NK-92 treated with Interleukin-12 subunit alpha and Interleukin-12 subunit beta, amount 100 ng/mL, for 24 hours (cell line): ENCODE measurements at places on chromosomes 7 and 10.

DNA sequence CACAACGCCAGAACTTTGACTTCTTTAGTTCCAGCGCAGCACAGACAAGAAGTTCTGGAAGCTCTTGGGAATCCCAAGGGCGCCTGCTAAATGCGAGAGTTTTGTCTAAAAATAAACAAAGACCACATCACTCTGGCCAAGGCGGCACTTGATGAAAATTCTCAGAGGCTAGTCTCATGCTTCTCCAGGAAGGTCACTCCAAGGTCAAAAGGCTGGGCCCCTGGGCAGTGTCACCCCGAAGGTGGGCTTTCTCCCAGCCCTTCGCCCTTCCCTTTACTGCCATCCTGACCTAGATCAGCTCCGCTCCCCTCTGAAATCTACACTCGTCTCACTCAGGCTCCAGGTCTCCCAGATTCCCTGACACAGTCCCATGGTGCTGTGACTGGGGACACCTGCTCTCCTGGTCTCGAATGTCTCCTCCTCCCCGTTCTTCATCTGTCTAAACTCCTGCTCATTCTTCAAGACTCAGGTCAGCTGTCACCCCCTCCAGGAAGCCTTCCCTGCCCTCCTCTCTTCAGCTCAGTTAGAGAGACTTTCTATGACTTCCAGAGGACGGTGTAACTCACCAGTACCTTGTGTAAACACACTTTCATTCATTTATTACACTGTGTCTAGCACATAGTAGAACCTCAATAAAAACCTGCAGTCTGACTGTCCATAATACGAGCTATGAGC is 10.5 kb downstream of the FAM53B start:
- DNase-seq, result no peak

- DNase-seq, result no peak
These were observed 66.8 kb upstream of the DNAJB6 start for GRCh38 chr7:157270060-157270444.

DNA sequence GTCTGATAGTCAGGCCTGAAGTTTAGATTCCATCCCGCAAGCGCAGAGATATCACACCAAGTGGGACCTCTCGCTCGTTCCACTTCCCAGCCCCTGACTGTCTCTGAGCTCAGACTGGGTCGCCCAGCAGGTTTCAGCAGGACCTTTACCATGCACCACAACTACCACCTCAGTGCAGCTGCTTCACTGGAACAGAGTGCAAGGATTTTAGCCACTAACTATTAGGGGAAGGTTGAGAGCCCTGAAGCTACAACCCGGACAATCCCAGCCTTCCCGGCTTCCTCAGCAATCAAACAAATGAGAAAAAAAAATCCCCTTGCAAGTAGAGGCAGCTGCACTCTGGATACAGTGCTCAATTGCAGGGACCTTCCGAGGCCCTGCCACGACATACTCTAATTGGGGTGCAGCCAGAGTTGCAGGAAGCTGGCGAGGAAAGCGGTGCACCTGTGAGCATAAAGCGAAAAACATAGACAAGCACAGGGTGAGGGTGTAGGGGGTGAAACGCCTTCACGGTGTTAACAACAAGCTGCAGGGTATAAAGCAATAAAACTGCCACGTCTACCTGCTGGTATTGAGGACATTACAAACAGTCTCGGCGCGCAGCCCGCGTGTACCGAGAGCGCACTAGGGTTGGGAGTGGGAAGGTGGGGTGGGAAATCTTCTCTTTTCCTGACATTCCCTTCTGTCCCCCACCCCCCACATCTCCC is 2.6 kb upstream of the DLX6 start:
- no peak for DNase-seq

DNA sequence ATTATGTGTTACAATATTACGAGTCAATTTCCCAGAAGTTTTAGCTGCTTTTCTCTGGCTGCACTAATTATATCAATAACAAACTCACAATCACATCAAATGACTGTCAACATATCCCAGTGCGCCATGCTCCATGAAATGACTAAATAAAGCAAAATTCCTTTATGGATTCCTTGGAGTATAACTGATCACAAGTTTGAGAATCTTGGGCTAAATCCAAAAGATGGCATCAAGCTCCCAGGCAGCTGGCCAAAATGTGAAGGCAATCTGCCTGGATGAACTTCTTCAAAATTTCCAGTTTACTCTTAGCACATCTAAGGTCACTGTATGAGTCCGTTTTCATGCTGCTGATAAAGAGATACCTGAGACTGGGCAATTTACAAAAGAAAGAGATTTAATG is 210.8 kb downstream of the CCSER2 start:
- no peak for DNase-seq

DNA sequence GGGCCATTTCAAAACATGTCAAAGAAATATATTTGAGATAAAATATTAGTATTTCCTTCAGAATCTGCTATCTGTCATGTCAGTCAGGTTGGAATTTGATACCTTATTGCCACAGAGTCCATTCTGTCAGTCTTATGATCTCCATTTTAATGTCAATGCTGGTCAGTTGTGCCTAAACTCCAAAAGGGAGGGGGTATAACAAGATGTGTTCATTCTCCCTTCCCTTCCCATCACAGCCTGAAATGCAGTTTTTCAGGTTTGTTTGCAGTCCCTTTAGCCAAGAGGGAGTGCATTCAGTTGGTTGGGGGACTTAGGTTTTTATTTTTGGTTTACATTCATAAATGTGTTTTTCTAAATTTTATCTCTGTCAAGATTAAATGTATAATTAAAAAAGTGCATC is 59.8 kb upstream of the INHBA start:
- DNase-seq, result no peak

- no peak for DNase-seq
These were observed 260.6 kb upstream of the MAGI2 start for GRCh38 chr7:79714081-79714480.

- no peak for DNase-seq
These were observed 30.4 kb downstream of the ZNF783 start for GRCh38 chr7:149292462-149292823.

DNA sequence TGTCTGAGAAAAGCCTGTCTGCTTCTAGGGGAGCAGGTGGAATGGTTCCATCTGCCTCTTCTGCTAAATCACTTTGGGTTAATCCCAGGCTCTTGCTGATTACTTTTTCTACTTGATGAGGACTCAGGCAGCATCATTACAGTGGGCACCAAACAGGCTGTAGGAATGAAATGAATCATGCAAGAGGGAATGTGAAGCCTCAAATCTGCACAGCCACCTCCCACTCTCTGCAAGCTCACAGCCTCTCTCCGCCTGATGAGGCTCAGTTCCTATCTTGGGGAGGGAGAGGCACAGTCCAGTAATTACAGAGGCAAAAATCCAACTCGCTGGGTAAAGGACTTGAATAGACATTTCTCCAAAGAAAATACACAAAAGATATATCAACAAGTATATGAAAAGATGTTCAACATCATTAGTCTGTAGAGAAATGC is 34.0 kb downstream of the HSPA12A start:
- no peak for DNase-seq

- DNase-seq, result no peak
These were observed 927 bp upstream of the DEPP1 start for GRCh38 chr10:44979281-44980191.

DNA sequence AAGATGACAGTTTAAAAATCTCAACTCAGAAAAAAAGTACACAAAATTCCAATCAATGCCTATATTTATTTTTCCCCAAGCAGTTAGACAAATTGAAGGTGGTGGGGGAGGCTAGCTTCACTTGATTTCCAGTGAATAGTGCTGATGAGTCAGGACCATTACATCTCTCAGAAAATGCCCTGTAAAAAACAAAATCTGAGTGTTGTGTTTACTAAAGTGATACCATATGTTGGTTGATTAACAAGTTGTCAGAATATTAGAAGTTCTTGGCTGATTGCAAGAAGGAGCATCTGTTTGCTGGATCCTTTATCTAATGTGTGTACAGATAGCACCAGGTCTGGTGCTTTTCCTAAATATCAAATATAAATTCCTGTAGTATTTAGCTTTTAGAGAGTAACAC is 31.3 kb upstream of the KIAA1217 start:
- DNase-seq, result no peak

DNA sequence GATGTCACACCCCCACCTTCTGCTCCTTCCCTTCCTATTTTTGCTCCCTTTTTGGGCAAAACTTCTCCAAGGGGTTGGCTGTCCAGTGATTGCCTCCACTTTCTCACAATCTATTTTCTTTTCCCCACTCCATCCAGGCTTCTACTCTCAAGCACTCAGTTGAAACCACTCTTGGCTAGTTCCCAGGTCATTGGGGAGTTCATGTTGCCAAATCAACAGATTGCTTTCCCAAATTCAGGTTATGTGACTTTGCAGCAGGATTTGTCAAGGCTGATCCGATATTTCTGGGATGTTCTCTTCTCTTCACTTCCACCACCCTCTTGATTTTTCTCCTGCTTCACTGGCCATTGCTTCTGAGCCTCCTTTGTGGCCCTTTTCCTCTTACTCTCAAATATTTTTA is 258.7 kb upstream of the SLC26A5 start:
- no peak for DNase-seq

DNA sequence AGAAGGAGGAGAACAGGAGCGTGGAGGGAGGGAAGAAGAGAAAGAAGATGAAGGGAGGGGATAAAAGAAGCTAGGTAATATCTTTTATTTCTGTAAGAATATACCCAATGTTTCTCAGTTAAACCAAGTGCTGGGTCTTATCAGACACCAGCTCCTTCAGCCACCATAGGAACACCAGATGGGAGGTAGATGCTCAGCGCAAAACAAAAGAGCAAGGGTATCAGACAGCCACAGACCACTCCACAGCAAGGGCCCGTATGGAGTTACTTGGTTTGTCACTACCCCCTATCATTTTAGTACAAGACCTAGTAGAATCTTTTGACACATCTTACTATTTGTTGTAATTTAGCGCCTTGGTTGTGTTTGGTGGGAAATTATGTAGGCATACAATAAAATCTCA is 65.9 kb upstream of the FAM133B start:
- no peak for DNase-seq

GRCh38 chr10:927131-927530 is 4.4 kb downstream of the LARP4B start:
- DNase-seq, result no peak

DNA sequence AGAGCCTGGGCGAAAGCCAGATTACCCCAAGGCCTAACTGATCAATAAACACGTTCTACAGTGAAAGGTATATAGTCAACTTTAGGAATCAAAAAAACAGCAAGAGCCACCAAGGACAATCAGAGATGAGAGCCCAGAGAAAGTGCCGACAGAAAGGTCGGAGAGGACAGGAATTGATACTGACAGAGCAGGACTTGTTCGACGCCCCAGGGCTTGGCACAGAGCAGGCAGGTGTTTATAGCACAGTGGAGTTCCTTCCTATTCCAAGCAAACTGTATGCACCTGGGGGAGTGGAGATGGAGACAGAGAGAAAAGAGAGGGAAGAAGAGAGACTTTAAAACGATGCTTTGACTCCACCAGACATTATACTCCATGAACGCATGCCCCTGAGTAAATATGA is 39.5 kb downstream of the PPP1R3C start:
- no peak for DNase-seq

GRCh38 chr7:118005026-118005425 is 131.8 kb upstream of the CTTNBP2 start:
- DNase-seq, result no peak

DNA sequence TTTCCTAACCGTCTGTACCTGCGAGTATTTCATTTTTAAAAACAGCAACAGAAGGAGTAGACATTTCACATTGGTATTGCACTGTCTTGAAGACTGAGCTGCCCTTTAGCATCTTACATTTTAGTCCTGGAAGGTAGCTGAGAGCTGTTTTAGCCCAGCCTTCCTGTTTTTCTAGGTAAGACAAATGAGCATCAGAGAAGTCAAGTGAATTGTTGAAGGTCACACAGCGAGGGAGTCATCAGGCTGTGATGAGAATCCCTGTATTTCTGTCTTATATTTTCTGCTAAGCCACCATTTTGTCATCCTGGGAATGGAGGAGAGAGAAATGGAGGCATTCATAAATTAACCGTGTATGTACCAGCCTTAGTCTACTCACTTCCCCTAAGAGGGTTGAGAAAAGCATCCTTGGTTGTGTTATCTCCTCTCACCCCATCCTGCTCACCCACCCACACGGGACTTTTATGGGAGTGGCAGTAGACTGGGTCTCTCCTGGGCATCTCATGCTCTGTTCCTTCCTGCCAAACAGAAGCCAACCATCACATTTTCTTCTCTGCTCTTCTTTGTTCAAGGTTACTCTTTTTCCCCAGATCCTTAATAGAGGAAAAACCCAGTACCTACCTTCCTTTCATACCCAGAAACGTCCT is 8.5 kb downstream of the RBM20 start:
- DNase-seq, result no peak

DNA sequence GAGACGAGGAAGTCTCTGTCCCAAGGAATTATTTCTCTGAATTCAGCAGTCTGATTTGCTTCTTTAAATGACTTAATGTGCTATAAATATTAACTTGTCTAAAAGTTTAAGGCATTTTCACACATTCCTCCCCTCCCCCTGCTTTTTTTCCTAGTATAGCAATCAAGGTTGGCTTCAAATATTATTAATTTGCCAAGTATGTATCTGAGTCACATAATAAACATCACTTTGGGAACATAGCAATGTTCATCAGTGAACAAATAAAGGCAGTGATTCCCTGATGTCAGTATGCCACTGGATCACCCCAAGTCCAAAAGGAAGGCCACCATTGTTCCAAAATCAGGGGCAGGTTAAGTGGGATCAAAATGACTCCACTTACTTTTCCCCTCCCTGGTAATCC is 40.5 kb downstream of the PDE6C start:
- DNase-seq, result no peak

GRCh38 chr10:37124532-37124931 is 866 bp upstream of the ANKRD30A start:
- no peak for DNase-seq

DNA sequence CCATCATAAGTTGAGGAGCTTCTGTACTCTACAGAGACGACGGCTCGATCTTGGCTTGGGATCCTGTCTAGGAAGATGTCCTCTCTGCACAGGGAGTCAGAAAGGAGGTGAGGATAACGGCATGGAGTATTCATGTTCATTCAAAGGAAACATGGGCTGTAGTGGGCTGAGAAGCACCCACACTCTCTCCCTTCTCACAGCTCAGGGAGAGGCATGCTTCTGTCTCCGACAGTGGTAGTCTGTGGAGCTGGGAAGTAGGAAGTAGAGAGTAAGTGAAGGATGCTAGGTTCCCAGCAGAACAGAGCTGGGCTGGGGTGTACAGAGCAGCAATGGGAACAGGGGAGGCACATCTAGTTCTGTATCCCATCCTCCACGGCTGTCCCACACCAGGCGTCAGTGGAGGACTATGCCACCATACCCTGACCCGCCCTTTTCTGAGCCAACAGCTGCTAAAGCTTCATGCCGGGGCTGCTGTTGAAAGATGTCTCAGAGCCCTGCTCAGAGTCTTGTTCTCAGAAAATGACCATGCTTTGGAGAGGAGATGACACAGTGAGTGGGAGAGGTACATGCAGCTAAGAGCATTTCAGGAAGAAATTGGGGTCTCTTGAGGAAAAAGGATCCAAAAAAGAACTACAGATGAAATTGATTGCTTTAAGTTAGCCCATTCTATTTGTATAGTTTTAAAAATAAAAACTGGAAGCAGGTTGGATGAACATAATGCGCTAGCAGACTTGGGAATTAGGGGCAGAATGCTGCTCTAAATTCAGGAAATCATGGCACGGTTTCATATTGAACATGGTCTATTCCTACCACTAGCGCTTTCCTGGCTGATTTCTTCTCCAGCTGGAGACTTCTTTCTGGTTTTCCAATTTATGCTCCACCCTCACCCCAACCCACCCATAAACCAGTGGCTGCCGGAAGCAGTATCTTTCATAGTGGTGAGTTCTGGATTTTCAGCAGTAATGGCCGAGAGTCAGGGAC is 138.6 kb downstream of the CHN2 start:
- no peak for DNase-seq
